ENCODE measurements at places on chromosomes 5 and 9.

DNA sequence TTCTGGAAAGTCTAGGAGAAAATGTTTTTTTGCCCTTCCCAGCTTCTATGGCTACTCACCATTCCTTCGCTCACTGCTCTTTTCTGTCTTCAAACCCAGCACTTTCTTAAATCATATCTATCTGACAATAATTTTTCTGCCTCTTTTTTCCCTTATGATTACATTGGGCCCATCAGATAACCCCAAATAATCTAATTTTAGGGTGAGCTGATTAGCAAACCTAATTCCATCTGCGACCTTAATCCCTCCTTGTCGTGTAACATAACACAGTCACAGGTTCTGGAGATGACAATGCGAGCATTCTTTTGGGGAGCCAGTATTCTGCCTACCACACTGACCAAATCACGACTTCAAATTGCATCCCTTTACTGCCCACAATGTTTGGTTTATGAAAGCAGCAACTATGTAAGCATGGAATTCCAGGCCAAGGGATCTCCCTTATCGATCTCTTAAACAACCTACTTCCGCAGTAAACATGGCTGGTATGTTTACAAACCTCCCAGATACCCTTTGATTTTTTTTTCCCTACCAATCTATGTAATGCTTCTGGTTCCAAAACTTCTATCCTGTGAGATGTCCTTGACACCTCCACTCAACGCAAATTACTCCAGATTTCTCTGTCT is 2122.2 kb downstream of the MAT2B start:
- no peak for DNase-seq

GRCh38 chr5:9468060-9468388 is 77.9 kb downstream of the SEMA5A start:
- DNase-seq, result no peak

GRCh38 chr5:10756549-10756948 is 4.5 kb downstream of the DAP start:
- no peak for DNase-seq

DNA sequence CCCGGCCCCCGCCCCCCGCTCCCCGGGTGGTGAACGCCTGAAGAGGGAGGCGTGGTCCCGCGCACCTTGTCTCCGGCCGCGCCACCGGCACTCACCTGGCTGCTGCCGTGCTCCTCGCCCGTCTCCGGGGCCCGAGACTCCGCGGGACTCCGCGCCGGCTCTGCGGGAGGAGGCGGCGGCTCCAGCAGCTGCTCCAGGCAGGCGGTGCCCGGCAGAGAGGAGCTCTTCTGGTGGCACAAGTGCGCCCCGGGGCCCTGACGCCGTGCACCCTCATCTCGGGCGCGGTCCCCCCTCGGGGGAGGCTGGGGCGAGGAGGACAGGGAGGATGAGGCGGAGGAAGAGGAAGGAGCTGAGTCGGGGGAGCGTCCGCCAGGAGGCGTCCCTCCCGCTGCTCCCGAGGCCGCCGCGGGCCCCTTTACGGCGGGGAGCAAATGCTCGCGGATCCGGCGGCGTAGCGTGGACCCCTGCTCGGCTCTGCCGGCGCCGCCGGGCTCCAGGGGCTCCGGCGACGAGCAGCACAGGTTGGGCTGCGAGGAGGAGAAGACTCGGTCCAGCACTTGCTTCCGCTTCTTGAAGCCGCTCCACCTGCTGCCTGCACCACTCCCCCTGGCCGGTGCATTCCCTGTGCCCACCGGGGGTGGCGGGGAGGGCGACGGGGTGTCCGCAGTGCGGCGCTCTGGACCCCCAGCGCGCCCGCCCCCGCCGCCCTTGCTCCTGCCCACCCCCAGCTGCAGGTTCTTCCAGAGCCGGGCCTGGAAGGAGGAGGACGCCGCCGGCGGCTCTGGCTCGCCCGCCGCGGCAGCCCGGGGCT is 928 bp downstream of the MCTP1 start:
- DNase-seq, result no peak

GRCh38 chr5:169223595-169223953 is 77.4 kb downstream of the SLIT3 start:
- DNase-seq, result no peak

- DNase-seq, result no peak
Measured at GRCh38 chr5:54671111-54671531, 153.6 kb downstream of the SNX18 start.

- DNase-seq, result no peak
Measured at GRCh38 chr5:150068071-150068470, 18.3 kb downstream of the CSF1R start.

DNA sequence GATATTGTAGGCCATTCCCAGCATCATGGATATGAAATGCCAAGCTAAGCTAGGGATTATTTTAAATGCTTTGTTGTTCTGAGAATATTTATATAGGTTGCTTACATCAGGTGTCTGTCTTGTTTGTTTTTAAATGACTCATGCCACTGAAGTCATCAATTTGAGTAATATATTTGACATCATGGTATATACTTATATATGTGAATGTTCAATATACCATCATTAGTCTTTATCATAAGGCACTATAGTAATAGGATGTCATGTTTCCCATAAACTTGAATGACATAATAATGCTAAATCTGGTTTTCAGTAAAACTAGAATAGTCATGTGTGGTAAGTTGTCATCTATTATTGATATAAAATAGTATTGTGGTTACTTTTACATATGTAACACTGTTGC is 13.1 kb downstream of the C9orf85 start:
- DNase-seq, result no peak

- no peak for DNase-seq
Measured at GRCh38 chr5:7410936-7411511, 15.1 kb downstream of the ADCY2 start.

GRCh38 chr5:139383993-139384590 is 995 bp upstream of the SLC23A1 start:
- peak; percentile 8 for DNase-seq

DNA sequence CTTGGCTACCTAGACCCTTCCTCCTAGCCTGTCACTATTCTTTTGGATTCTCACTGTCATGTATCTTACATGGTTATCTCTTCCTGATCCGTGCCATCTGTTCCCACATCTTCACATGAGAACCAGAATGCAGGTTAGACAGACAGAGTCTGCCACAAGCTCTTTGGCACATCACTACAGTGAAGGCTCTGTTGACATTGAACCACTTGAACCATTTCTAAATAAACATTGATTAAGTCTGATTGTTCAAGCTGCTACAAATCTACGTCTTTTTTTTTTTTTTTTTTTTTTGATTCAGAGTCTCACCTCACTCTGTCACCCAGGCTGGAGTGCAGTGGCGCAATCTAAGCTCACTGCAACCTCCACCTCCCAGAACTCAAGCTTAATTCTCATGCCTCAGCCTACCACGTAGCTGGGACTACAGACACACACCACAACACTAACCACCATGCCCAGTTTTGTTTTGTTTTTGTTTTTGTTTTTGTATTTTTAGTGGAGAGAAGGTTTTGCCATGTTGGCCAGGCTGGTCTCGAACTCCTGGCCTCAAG is 85.1 kb upstream of the LRRTM2 start:
- no peak for DNase-seq

DNA sequence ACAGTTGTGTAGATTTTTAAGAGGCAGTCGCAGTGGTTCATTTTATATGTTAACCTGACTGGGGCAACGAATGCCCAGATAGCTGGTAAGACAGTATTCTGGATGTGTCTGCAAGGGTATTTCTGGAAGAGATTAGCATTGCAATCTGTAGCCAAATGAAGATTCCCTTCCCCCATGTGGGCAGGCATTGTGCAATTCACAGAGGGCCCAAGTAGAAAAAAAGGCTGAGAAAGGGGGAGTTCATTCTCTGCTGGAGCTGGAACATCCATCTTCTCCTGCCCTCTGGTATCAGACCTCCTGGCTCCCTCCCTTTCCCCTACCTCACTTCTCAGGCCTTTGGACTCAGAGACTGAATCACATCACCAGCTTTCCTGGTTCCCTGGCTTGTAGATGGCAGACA is 70.6 kb downstream of the TENT4A start:
- DNase-seq, result no peak

GRCh38 chr9:89550346-89550927 is 52.5 kb upstream of the SEMA4D start:
- DNase-seq, result no peak

GRCh38 chr5:169811680-169812079 is 168.6 kb downstream of the INSYN2B start:
- DNase-seq, result no peak

- no peak for DNase-seq
Measured at GRCh38 chr9:76453785-76454184, 5.2 kb upstream of the GCNT1 start.

DNA sequence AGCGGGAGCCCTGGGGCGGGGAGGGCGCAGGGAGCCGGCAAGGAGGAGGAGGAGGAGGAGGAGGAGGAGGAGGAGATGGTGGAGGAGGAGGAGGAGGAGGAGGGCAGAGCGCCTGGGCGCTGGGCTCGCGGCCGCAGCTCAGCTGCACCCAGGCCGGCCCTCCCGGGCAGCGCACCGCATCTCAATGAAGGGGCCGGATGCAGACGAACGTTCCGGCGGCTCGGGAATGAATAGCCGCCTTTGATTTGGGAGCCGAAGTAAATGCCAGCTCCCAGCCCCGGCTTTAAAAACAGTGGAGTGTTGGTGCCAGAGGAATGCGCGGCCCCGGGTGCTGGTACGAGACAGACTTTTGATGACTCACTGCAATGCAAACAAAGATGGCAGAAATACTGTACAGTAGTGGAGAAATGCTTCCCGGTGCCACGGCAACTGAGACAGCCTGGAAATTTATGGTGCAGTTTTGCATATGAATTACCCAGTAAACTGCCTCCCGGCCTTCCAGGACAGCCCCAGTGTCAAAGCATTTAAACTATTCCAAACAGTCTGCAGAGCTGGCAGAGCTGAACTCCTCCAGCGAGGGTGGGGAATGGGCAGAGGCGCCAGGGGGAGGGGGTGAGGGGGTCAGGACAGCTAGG is 43.1 kb downstream of the NACC2 start:
- no peak for DNase-seq

DNA sequence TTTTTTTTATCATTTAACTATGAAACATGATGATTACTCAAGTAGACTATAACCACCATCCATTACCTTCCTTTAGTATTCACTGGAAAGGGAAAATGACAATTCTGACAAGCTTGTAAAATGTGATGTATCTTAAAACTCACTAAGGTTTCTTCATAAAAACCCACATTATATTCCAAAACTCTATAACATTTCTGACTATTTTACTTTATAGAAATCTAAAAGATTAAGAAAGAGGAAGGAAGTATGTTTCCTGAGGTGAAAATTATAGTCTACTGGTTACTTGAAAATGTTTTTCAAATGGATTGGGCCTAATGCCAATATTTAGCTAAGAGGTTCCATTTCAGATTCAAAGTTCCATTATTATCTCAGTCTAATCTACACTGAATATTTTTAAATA is 1982.2 kb upstream of the C9orf72 start:
- no peak for DNase-seq

DNA sequence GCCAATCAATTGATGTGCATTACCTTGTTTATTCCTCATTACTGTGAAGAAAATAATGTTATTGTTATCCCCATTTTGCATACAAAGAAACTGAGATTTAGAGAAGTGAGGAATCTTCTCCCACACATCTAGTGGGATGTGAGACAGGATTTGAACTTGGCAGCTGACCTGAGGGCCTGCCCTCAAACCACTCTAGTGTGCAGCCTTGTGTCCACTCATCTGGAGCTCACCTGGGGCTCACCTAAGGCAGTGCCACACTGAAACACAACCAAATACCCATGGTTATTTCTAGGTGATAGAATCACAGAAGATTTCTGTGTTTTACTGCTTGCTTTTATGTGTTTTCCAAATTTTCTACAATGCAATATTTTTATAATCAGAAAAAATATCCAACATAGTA is 94.7 kb upstream of the SAP30L start:
- DNase-seq, result no peak

GRCh38 chr9:16139774-16140173 is 586.9 kb downstream of the CCDC171 start:
- DNase-seq, result no peak

GRCh38 chr9:95078939-95079338 is 238.6 kb downstream of the FANCC start:
- no peak for DNase-seq

DNA sequence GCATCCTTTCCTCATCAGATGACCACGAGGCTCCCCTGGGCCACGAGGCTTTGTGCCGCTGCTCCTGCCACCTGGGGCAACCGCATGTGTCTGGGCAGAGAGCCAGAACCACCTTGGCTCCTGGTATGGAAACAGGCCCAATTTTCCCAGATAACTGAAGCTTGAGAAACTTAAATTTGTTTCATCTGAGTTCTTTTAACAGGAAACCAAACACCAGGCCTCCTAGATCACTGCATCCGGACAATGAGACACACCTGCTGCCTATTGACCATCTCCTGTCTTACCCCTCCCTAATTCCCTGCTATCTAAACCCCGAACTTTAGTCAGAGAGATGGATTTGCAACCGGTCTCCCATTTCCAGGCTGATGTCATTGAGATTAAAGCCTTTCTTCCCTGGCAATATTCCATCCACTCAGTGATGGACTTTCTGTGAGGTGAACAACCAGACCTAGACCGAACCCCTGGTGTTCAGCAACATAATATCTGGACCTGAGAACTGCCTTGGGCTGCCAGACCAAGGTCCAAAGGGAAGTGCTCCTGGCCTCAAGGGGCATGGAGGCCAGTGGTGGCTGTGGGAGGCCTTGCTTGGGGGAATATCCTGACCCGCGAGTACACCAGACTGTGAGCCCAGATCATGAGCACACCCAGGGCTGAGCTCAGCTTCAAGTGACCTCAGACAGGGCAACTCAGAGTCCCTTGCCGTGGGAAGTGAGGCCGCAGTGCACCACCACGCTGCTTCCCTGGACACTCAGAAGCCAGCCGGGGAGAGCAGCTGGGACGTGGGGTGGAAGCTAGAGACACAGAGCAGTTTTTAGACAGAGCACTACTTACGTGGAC is 199.7 kb downstream of the HSPA4 start:
- no peak for DNase-seq

DNA sequence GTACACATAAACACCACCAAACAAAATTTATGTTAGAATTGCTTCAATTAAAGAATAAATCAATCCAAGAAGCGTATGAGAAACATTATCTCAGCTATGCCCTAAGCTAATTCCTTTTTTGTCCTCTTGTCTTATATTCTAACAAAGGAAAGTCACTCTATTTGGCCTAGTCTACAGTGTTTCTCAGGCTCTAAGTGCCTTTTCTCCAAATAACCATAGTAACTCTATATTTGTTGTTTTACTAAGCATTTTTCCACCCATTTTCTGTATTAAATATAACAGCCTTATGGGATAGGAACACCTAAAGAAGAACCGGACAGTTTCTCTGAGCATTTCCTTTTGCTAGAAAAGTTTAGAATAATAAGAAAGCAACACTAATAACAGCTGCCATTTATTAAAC is 120.1 kb upstream of the MTAP start:
- DNase-seq, result no peak

GRCh38 chr5:65812648-65813047 is 90.6 kb downstream of the NLN start:
- DNase-seq, result no peak

DNA sequence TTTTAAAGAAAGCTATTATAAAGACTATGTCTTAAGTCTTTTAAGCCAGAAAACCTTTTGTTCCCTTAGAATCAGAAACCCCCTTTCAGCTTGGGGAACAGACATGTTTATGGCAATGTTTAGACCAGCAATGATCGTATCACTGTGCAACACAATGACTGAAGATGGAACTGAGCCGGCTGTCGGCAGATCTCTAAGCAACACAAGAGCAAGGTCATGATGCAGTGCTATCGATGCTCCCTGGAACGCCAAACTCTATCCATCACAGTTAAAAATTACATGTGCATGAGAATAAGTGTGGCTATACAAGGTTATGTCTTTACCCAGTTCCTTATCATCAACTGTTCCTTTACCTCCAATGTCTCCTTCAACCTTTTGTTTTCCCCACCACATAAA is 1.8 kb upstream of the RNF44 start:
- DNase-seq, result no peak

- no peak for DNase-seq
Measured at GRCh38 chr5:100762108-100762507, 141.0 kb downstream of the ST8SIA4 start.

All from D721Med (cell line).